ENCODE measurements at places on chromosomes 2 and 18.
A peak's percentile ranks its signal among the peaks of the same experiment; 100 is the strongest.

- DNase-seq: no peak
Measured at GRCh38 chr2:201057715-201058248, 13.7 kb downstream of the HYCC2 start.

- no peak for DNase-seq
Measured at GRCh38 chr2:168466834-168467565, 10.9 kb downstream of the CERS6 start.

- no peak for DNase-seq
Measured at GRCh38 chr2:5725072-5725471, 32.9 kb downstream of the SOX11 start.

DNA sequence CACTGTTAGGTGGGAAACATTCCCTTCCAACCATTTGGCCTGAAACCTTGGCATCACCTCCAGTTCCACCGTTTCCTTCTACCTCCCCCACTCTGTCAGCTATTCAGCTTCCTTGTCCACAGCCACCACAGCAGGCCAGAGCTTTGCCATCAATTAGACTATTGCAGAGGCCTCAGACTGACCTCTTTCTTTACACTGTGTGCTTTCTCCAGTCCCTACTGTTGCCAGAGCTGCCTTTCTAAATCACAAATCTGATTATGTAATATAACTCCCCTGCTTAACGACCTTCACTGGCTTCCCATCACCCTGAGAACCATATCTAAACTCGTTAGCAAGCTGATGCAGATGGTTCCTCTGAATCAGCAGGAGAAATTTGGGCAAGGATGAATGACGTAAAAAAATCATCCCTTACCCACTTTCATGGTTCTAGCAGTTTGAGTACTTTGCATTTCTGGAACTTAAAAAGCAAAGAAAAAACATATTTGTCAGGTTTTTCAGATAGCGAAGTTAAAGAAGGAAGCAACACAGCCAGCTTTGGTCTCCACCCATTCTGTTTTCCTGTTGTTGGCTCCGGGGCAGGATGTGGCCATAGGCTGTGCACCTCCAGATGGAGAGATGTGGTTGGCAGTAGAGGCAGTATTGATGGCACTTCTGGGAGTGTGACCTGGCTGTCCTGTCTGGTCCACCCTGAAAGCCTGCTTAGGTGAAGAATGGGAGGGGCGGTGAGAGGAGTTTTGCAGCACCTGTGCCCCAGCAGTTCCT lies 422.1 kb downstream of the PARD3B start:
- DNase-seq: no peak

GRCh38 chr18:24976502-24976901 lies 375.5 kb downstream of the ZNF521 start:
- no peak for DNase-seq

DNA sequence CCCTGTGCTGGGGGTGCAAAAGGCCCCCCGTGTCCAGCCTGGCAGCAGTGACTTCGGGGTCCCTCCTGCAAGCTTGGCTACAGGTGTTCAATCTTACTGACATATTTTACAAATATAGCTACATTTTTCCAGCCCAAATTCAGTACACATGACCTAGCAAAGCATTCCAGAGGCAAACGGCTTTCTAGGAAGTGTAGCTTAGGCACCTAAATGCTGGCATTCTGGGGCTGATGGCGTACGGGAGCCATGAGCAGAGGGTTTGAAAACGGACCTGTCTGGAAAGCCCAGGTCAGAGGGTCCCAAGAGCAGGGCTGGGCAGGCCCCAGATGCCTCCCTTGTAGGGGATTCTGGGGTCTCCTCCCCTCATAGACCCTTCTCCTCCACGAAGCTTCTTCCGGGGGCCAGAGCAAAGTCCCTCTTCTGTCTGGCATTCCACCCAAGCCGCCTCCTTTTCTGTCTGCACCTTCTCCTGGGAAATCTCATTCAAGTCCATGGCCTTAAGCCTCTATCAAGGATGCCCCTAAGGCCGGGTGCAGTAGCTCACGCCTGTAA lies 63.3 kb upstream of the ASAP2 start:
- no peak for DNase-seq

GRCh38 chr2:110173523-110173922 lies 31.3 kb downstream of the NPHP1 start:
- no peak for DNase-seq

DNA sequence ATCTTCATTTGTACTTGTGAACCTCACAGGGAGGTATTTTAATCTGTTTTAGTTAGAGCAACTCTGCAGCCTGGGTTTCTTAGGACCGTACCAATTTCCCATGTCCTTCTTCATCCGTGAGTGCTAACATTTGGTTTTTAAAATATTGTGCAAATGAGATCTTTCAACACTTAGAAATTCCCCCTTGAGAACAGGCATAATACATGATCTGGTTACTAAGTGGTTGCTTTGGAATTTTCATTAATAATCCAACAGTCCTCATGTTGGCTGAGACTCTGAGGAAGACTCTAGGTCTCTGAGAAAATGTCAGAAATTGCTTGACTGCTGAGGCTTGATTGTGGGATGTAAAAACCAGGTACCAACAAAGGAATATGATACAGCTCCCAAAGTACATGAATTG lies 125.6 kb upstream of the CDCA7 start:
- no peak for DNase-seq

DNA sequence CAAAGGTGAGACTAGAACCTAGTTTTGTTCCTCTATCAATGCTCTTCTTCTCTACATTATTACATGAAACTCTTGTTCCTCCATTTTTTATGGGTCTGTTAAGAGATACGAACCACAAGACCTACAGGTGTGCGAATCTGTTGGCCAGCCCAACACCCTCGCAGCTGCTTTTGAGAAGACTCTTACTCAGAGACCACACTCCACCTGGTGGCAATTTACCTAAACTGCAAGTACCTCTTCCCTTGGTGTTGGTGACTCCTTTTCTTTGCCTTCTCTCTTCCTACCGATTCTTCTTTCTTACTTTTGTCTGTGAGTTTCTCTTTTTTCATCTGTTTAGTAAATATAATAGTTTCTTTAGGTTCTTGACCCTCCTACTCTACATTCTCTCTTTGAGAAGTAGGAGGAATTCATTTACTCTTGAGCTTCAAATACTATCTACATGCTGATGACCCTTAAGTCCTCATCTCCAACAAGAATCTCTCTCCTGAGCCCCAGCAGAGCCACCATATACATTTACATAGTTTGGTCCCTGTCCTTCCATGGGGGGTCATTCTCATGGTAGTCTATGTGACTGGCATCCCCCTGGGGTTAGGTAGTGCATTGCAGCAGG lies 81.8 kb upstream of the GAREM1 start:
- peak; percentile 47 for DNase-seq

DNA sequence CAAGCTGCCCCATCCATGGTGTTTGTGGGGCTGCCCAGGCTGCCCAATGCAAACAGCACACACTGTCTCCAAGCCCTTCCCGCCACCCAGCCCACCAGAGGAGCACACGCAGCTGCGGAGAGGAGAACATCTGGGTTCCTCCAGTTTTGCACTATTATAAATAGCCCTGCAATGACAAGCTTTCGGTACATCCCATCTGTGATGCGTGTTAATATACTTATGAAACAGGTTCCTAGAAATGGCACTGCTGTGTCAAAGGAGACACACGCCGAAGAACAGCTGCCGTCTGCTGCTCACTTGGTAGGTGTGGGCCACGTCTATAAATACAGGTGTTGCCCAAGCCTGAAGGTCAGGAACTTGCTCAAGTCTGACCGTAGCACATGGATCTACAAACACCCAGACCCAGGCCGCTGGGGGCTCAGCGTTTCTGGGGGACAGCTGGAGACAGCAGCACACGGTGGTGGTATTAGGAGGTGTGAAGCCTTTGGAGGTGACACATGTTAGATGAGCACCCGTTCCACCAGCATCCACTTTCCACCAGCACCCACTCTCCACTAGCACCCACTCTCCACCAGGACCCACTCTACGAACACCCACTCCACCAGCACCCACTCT lies 34.3 kb downstream of the PXDN start:
- no peak for DNase-seq

DNA sequence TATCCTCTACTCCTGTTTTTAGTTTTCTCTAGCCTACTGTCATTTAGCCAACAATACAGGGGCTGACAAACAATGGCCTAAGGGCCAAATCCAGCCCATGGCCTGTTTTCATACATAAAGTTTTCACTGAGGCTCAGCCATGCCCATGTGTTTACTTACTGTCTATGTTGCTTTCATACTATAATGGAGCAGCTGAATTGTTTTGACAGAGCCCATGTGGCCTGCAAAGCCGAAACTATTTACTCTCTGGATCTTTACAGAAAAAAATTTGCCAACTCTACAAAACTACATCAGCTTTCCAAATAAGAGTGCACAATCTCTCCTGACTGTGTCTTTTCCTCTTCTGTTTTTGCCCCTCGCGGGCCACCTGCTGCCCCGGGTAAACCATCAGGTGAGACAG lies 24.0 kb downstream of the LGALSL start:
- DNase-seq: no peak

DNA sequence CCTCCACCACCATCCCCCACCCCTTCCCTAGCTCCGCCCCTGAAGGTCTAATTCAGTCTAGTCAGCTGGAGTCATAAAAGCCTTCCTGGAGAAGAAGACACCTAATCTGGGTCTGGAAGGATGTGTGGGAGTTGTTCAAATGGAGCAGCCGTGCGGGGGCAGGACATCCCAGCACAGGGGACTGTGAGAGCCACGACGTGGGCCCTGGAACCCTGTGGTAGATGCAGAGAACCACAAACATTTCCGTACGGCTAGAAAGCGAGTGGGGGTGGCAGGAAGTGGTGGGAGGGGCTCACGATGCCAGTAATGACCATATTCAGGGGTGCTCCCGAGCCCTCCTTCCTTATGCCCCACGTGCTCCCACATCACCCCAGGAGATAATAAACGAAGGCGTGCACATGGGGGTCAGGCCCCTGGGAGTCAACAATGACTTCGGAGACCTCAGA lies 20.9 kb upstream of the COL6A3 start:
- DNase-seq: no peak

DNA sequence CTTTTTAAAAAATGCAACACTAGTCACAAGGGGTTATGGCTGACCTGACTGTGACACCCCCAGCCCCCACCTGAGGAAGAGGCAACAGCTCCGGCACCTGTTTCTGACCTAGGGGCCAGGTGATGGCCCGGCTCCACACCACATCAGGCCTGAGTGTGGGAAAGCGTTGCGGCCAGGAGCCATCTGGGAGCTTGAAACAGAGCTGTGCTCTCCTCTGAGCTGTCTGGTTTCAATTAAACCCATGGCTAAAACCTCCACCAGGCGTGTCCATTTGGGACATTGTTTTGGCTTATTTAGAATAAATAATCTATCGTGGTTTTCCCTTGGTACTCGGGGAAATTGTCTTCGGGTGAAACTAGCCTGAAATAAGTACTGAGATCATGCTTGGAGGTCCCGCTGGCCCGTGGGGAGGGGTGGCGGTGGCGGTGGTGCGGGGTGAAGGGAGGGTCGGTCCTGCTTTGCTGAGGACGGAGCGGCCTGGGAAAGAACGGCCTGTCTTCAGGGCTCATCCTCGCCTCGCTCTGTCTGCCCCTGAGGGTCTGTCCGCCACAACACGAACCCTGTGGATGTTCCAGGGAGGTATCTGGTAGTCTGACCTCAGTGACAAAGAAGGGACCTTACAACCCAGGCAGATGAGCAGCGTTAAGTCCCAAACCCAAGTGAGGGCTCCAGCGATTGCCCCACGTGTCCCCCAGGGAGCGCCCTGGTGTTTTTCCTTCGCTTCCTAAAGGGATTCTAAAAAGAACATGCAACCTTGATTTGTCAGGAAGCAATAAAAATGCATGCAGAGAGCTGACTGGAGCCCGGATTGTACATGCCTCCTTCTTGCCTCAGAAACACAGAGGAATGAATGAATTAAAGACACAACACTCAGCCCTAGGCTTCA lies 58.7 kb downstream of the IL1RL2 start:
- no peak for DNase-seq

DNA sequence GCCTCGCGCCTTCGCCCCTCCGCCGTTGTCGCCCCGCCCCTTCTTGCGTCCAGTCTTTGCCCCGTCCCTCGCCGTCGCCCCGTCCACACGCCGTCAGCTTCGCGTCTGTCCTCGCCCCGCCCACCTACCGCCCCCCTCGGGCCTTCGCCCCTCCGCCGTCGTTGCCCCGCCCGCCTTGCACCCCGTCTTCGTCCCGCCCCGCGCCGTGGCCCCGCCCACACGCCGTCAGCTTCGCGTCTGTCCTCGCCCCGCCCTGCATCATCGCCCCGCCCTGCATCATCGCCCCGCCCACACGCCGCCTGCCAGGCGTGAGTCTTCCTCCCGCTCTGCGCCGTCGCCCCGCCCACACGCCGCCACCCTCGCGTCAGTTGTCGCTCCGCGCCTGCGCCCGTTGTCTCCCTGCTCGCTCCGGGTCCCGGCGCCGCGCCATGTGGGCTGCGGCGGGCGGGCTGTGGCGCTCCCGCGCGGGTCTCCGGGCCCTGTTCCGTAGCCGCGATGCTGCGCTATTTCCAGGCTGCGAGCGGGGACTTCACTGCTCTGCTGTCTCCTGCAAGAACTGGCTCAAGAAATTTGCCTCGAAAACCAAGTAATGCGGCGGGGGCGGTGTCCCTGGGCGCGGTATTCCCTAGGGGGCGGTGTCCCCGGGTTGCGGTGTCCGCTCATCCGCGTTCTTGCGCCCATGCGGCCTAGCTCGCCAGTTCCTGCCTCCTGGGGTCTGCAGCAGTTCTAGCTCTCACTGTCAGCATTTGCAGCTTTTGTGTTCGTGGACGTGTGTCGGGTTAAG lies at the start of gene RBFA:
Gene RBFA, plus strand, starts transcription at position 367 of the 784 bp plus-strand sequence. Its CDS starts 62 bp downstream, at position 429.
- peak; percentile 98 for DNase-seq

- peak; percentile 50 for DNase-seq
Measured at GRCh38 chr2:106885971-106886915, at the start of gene ST6GAL2. TSS of gene ST6GAL2 (minus strand) at chr2:106886167. CDS start at chr2:106843977, 42,190 bp downstream.

GRCh38 chr2:67471681-67472080 lies 74.5 kb downstream of the ETAA1 start:
- DNase-seq: no peak

DNA sequence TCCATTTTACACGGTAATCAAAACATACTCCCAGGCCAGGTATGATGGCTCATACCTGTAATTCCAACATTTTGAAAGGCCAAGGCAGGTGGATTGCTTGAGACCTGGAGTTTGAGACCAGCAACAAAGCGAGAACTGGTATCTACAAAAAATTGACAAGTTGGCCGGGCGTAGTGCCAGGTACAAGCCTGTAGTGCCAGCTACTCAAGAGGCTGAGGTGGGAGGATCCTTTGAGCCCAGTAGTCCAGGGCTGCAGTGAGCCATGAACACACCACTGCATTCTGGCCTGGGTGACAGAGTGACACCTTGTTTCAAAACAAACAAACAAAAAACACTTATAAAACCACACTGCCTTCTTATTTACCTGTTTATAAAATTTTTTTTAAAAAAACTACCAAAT lies 80.8 kb downstream of the GAREM1 start:
- no peak for DNase-seq

DNA sequence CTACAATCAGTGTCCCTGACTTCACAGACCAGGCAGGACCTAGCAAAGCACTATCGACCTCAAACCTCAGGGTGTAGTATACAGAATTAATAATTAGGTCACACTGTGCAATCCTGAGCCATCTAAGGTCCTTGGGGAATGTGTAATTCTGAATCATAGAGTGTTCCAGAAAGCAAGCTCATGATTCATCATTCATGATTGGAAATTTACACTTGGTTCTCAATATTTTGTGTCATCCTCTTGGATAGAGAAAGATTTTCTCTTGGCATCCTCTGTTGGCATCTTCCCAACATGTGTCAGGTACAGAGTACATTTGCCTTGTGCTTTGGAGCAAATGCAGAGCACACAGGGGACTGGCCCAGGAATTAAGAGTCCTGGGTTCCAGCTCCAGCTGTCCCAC lies 245.0 kb upstream of the NT5C1B start:
- DNase-seq: no peak

- DNase-seq: no peak
Measured at GRCh38 chr2:219527076-219527394, 12.8 kb downstream of the ASIC4 start.

- DNase-seq: no peak
Measured at GRCh38 chr2:33370636-33371265, 105.7 kb upstream of the RASGRP3 start.
